CD14-positive monocyte (primary cell): ENCODE measurements at places on chromosomes 7 and 10.

DNA sequence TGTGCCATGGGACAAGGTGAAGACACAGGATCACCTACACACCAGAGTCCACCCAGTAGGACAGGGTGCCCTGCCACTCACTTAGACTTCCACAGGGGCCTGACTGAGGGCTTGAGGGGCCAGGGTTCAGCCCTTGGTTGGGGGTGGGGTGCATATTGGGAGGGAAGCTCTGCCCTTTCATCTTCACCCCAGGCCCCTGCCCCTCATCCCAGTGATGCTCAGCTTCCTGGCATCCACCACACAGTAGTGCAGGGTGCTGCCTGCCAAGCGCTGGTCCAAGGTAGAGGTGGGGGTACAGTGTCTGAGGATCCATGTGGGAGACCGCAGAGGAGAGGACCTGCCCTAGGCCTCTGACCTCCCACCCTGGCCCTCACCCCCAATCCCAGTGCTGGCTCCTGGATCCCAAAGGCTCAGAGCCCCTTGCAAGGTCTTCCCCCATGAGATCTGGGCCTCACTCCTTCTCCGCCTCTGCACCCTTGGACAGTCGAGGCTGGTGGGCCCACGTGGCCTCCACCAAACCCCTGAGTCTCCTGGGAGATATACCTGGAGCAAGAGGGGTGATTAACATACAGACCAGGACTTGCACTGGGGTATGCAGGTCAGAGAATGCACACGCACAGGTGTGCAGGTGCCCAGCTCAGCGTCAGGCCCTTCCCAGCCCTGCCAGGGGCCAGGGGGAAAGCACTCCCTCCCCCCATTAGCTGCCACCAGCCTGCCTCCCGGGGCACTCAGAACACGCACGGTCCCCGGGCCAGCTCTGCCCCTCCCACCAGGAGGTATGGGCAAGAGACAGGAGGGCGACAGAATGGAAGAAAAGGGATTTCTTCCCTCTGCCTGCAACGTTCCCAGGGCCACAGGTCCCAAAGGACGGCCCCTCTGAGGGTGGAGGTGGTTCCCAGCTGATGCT lies 8.6 kb upstream of the IRF5 start:
- no peak for DNase-seq

DNA sequence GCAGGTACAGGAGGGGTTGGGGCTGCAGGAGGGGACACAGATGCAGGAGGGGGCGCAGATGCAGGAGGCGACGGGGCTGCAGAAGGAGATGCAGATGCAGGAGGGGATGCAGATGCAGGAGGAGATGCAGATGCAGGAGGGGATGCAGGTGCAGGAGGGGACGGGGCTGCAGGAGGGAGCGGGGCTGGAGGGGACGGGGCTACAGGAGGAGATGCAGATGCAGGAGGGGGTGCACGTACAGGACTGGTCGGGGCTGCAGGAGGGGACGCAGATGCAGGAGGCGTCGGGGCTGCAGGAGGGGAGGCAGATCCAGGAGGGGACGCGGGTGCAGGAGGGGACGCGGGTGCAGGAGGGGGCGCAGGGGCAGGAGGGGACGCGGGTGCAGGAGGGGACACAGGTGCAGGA lies 66.5 kb downstream of the VWA2 start:
- DNase-seq, result no peak

GRCh38 chr10:43210556-43210955 lies 56.3 kb downstream of the RASGEF1A start:
- DNase-seq, result no peak

DNA sequence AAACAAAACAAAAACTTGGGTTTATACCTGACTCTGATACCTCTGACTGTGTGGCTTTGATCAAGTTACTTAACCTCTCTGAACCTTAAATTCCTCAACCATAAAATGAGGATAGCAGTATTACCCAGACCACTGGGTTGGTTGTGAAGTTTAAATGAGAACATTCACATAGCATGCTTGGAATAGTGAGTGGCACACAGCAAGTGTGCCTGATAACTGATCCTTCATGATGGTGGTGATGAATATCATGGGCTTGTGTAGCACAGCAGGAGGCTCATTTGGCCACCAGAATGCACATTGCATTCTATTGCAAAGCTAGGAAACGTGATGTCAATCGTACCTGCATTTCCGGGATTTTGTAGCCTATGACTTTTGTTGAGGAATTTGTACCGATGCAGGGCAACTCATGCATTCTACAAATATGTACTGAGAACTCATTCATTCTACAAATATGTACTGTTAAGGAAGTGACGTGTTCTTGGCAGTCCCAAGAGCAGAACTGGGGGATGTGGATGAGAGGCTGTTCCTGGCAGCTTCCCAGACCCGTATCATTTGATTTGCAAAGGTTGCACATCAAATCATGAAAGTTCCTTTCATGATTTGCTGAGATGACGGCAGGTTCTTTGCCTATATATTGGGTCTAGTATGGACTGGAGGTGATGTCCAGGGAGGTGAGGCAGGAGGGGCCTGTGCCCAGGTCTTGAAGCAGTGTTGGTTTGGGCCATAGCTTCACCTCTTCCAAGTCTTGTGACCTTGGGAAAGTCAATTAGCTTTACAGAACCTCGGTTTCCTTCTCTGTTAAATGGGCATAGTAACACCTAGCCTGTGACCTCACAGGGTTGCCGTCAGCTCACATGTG lies 94.6 kb upstream of the SMNDC1 start:
- no peak for DNase-seq

DNA sequence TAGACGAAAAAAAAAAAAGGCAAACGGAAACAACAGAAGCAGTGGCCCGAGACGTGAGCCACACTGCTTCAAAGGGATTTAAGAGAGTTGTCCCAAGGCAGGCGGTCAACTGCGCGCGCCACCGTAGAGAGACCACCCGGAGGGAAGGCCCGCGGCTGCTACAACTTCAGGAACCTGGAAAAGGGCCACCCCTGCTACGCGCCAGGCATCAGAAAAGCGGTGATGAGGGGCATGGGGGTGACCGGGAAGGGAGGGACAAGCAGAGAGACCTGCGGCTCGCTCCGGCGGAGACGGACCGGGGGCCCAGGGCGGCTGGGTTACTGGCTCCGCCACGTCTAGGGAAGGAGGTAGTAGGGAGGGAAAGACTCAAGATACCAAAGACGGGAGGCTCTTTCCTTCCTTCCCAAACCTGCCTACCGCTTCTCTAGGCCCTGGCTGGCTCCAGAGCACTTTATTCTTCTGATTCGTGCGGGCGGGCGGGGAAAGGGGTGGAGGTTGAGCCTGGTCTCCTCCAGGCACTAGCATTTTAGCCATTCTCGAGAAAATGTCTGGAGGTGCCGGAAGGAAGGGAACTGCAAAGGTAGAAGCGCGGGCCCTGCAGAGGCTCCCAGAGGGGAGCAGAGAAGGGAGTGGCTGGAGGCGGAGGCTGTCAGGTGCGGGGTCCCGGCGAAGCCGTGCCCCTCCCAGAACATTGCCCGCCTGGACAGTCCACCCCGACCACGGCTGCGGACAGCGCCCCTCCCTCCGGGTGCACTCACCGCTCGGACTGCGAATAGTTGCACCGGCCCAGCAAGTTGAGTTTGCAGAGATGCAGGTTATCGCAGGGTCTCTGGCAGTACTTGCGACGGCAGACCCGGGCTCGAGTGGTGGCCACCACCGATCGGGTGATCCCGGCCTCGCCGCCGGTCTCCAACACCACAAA lies 993 bp downstream of the ZC3HAV1 start:
- peak; percentile 10 for DNase-seq

- DNase-seq, result no peak
Measured at GRCh38 chr7:22305706-22306105, 51.2 kb downstream of the RAPGEF5 start.

DNA sequence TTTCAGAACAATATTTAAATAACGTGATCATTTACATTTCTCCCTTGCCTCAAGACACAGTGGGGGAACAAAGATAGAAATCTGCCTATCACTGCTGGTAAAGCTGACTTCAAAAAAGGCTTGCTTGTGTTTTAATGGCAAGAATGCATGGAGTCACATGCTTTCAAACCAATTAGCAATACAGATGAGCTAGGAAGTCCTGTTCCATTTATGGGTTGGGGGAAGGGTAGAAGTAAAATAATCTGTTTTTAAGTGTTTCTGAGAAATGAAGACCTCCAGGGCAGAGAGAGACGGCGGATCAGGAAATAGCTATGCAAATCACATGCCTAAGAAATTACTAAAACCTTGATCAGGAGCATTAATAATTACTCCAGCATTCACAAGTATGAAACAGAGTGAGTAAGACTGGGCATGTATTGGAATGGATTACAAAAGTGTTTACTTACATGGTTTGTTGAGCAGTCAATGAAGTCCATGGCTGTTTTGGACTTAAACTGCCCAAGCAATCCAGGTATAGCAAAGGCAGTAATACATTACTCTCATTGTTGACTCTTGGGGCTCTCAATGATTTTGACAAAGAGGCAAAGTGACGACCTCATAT lies 142.0 kb downstream of the ARID5B start:
- DNase-seq, result no peak

DNA sequence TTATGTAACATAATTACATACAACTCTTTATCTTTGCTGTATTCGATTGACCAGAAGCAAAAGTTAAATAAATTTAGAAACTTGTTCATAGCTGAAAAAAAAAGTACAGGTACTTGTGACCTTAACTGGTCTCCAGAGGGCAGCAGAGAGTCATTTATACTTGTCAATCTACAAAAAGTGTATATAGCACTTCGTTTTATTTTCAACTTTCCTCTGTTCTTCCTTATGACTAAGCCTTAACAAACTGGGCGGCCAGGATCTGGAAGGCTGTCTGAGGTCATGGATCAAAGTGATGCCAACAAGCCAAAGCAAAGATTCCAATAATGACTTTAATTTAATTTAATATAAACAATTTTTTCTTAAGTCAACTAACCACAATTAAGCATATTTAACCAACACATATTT lies 29.8 kb downstream of the C10orf67 start:
- peak; percentile 52 for DNase-seq

GRCh38 chr10:132328738-132329137 lies 3.3 kb upstream of the LRRC27 start:
- DNase-seq, result no peak

DNA sequence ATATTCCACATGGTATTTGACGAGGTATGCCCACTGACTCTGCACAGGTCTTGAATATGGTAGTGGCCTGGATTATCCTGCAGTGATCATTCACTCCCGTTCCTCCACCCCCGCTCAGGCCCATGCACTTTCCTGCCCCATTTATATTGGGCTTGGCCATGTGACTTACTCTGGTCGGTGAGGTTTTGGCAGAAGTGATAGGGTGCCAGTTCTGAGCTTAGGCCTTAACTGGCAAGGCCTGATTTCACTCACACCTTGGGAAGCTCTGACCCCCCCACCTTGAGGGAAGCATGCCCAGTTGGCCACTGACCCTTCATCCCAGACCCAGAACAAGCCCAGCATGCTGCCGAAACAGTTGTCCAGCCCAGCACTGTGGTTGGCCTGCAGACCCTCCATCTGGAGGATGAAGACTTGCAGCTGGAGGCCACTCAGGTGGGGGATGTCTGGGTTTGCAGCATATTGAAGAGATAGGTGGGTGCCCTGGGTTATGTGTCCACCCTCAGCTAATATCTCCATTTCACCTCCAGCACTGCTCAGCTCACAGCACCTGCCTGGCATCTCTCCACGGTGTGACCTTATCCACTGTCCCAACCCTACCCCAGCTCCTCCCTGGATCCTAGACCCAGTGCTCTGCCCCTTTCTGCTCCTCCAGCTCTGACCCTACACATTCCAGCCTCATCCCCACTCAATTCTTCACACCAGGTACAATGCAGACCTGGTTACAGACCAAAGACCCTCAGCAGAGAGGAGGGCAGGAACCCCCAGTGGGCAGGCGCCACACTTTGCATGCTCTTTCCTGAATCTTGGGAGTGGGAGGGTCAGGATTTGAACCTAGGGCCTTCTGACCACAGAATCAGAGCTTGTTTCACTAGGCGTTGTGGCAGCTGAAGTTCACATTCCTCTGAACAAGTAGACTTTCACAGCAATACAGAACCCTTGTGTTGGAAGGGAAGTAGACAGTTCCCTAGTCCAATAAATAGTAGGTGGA lies 138.1 kb upstream of the CHST15 start:
- no peak for DNase-seq

- DNase-seq, result no peak
Measured at GRCh38 chr7:116283595-116284204, 73.4 kb downstream of the TES start.

DNA sequence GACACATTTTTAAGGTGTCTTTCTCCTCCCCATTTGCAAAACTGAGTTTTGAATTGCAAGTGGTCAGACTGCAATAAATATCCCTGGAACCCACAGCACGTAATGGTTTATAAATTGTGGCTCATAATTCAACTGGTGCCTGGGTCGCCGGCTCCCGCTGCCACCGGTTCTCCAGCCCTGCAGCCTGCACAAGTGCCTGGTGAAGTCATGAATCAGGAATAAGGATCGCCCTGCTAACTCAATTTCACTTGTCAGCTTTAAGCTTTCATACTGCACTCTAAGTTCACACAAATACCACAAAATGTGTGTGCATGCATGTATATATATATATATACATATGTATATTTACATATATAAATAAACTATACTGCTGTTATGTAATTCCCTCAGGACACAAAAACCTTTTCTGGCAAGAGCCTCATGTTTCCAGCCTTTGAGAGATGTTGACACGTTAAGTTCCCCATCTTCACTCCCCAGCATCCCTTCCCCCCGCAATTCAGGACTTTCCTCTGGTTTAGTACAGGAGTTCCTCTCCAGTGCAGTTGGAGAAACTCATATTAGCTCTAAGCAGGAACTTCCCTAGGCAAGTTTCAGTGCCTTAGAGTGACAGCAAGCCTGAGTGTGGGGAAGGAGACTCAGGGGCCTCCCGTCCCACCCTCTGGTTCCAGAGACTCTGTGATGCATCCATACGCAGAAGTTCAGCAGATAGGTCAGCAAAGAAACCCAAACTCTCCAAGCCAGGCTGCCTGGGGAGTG lies 129.2 kb upstream of the UNC5B start:
- DNase-seq, result no peak

DNA sequence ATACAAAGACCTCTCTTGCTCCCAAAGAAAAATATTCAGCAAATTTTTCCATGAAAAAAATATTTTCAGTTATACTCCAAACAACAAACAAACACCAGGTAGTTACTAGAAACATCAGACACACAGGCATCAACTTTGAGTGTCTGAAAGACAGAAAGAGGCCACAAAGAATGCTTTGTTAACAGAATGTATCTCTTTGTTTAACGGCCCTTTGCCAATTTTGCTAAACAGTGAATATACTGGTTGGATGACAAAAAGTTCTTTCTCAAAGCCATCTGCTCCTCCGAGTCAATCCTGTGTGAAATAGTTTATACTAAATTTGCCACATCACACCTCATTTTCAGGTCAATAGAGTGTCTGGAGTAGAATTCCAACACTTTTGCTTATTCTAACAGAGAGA lies 216.7 kb upstream of the PHF14 start:
- no peak for DNase-seq

- no peak for DNase-seq
Measured at GRCh38 chr7:25652366-25652765, 424.1 kb upstream of the NPVF start.

GRCh38 chr7:25148772-25149575 lies 23.9 kb upstream of the CYCS start:
- DNase-seq, result no peak

DNA sequence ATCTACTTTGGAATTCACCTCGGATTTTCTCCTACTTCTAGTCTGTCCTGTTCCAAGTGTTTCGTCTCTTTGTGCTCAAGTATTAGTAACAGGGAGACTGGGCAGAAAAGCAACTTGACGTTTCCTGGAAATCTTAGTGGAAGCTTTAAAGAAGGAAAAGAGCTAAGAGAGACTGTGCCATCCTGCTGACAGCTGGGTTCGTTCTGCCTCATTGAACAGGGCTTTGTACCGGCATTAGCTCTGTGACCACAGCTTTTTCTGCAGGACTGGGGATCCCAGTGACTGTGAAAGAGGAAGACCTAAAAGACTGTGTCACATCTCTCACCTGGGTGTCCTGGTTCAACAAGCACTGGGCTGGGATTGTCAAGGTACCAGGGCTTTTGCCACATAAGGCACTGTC lies 70.8 kb upstream of the CDCA7L start:
- no peak for DNase-seq
